ENCODE measurements at places on chromosomes 6 and 20.

- DNase-seq, result peak; percentile 81
Measured at GRCh38 chr6:33450434-33450833, 3.9 kb upstream of the ZBTB9 start.

DNA sequence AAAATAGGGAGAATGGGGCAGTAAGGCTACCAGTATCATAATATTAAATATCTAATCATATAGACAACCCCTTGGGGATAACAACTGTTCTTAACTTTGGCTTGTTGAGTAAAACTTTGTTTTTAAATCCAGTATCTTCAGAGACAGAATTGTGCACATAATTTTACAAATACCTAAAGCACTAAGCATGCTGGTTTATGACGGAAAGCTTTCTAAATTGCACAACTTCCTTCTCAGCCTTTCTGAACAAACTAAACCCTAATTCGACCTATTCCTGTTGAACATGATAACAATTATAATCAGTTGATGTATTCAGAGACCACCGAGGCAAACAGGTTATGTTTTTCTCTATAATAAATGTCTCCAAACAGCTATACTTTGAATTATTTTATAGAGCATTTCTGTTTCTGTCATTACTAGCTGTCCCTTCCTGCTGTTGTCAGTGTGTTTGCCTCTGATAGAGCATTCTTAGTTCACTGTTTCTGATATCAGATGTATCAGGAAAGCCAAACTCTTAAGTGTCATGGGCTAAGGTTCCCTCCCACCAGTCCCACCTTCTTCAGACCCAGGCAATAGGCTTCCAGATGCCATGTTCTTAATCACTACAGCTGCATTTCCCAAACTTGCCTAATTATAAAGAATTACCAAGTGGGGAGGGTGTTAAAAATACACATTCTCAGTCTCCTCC lies 8.7 kb downstream of the ZHX3 start:
- DNase-seq, result peak; percentile 27

DNA sequence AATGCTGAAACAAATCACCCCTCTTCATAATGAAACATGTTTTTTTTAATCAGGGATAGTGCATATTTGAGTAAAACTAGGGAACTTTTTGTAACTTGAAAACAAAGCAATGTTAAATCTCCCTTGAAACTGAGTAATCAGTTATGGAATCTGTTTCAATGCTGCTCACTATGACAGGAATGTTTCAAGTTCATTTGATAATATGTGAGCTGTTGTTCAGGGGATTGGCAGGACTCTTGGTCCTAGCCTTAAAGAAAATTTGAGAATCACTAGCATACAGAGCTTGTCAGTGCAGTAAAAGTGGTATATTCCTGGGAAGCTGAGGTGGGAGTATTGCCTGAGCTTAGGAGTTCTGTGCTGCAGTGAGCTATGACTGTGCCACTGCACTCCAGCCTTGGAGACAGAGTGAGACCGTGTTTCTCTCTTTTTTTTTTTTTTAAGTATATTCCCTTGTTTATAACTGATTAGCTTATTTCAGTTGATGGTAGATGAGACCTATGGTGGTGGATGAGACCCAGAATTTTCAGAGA lies 21.6 kb upstream of the CALHM6 start:
- no peak for DNase-seq

GRCh38 chr6:45423111-45423823 lies 45.5 kb upstream of the SUPT3H start:
- no peak for DNase-seq

DNA sequence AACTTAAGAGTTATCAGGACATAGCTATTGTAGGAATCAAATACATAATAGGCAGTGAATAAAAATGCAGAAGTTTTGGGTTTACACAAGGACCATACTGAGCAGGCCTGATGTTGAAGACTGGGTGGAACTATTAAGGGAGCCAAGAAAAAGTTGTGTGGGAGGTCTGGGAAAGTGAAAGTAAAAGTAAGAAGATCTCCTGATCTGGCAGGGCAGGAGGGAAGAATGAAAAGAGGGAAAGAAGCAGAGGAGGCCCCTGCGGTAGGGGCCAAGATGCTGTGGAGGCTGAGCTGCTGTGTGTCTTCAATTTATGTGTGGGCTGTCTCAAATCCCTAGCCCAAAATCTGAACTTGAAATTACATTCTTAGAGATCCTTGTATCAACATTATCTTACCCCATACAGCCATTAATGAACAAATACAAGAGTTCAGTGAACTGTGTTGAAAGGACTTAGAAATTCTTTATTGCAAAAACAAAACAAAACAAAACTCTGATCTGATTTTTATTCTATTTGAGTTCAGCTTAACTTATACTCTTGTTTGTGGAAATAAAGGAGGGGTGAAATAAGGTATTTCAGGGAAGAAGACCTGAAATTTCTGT lies 1183.8 kb downstream of the HACE1 start:
- DNase-seq, result no peak

- DNase-seq, result peak; percentile 4
Measured at GRCh38 chr6:140572129-140572528, 1197.7 kb upstream of the CITED2 start.

DNA sequence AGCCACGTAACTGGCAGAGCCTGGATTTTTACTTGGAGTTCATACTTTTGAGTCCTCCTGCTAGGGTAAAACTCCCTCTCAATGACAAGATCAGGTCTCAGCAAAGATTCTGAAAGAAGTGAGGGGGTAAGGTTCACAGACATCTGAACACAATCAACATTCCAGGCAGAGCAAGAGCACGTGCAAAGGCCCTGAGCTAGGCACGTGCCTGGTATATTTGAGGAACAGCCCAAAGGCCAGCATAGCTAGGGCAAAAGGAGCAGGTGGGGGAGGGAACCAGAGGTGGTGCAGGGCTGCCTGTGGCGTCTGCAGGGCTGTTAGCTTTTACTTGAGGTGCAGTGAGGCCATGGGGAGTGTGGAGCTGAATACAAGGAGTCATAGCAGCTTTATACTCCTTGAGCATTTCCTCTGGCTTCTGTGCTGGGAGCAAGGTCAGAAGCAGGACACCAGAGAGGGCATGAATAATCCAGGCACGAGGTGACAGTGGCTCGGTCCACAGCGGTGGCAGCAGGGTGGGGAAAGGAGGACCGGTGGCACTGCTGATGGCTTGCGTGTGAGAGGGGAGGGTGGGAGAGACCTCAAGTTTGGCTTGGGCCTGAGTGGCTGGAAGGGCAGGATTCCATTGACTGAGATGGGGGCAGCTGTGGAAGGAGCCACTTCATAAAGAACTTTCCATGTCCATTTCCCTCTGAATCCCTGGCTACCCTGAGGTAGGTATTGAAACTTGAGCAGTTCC lies 57.0 kb downstream of the DLGAP4 start:
- DNase-seq, result no peak

- no peak for DNase-seq
Measured at GRCh38 chr6:79842376-79843040, 104.8 kb downstream of the ELOVL4 start.

GRCh38 chr6:73236144-73236750 lies 11.0 kb upstream of the KHDC1L start:
- DNase-seq, result no peak

- DNase-seq, result no peak
Measured at GRCh38 chr6:132400883-132401617, at the start of gene MOXD1. Gene MOXD1, minus strand, starts transcription at chr6:132401475. Its CDS starts 49 bp downstream, at chr6:132401426.

GRCh38 chr20:61502433-61502832 lies 250.4 kb downstream of the CDH4 start:
- DNase-seq, result no peak

DNA sequence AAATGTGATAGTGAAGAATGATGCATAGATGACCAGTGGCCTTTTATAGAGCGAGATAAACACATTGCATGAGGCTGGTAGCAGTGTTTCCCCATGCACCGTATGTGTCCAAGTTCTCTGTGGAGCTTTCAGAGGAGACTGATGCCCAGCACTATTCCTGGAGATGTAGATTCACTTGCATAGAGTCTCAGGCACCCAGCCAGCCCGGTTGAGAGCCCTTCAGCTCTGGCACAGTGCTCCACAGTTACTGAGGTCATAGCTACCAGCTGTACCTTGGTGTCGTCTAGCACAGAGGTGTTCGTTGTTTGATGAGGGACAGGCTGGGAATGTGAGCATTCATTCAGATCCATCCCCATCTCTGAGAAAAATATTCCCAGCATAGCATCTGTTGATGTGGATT lies 328.9 kb downstream of the FARS2 start:
- no peak for DNase-seq

DNA sequence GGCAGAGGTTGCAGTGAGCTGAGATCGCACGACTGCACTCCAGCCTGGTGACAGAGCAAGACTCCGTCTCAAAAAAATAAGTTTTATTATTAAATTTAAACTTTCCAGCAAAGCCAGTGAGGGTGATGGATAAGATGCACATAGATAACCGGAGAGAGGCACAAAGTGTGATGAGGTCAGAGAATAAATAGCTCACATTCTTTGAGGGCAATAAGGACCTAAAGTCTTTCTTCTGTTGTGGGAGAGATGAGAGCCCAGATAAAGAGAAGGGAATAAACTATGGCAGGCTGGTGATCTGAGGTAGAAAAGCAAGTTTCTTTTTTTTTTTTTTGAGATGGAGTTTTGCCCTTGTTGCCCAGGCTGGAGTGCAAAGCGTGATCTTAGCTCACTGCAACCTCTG lies 20.6 kb upstream of the EZR start:
- DNase-seq, result no peak

DNA sequence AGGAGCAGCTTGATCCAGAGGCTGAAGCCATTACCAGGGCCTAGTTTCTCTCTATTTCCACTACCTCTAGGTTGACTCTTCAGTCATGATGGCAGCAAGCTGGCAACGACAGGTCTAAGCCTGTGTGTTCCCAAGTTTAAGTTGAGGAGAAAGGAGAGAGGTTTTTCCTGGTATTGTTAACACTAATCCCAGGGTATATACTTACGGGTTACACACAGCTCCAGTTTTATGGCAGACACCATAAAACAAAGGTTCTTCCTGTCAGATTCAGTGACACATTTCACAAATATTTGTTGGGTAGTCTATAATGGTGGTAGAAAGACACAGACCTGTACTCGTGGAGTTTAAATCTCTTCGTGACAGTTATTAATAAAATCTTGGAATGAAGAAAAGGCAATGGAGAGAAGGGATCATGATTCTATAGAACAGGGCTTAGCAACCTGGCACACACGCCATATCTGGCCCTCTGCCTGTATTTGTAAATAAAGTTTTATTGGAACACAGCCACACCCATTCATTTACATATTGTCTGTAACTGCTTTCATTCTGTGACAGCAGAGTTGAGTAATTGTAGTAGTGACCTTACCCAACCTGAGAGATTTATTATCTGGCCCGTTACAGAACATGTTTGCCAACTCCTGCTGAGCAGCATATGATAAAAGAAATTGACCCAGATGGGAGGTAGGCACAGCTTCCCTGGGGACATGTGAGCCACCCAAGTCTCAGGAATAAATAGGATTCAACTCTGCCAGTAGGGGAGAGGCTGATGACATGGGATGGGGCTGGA lies 323.3 kb downstream of the CDH4 start:
- DNase-seq, result no peak

DNA sequence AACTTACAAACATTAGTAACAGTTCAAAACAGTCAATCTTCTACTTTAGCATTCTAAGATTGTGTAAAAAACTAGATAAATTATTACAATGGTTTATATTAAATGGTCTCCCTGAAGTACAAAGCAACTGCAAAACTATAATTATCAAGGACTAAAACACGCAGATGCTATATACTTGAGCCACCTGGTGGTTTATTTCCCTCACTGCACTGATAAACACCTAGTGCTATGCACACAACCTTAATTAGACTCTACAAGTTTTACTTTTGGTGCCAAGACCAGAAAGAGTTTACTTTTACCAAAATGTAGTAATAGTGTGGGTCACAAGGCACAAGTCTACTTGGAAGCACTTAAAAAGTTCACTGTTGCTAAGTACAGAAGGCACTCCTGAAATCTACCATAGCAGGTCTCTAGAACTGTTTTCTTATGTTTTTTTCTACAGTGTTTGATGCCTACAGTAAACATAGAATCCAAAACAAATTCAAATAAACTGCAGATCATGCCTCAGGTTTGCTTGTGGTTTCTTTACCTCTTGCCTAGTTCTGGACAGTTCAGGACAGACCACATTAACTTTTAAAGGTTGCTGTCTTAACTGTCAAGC lies 49.2 kb downstream of the GMDS start:
- peak; percentile 57 for DNase-seq

DNA sequence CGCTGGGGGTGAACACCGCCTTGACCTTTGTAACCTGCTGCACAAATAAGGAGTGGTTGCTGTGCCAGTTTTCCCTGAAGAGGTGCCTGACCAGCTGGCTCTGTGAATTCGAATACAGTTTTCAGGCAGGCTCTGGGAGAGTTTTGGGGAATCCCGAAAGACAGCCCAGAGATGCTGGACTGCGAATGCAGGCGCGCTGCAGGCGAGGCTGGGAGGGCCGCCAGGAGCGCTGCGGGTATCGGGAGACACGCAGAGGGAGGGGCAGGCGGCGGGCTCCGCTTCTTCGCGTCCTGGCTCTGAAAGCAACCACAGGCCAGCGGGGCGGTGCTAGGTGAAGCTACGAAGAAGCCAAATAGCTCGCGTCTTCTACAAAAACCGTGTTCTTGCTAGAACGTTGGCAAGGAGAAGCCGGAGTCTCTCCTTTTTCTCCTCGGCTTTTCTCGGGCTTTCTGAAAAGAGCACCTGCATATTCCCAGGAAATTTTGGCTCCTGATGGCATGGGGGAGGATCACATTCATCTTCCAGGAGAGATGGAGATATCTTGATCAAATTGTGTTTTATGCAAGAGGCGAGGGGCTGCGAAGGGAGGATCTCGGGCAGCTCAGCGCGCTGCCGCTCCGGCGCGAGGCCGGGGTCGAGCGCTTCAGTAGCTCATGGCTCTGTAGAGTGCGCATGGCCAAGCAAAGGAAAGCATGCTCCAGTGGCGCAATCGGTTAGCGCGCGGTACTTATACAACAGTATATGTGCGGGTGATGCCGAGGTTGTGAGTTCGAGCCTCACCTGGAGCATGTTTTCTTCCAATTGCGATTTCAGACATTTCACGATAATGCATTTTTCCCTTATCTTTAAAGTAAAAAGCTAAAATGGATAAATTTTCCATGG lies 158.1 kb upstream of the ZNF184 start:
- DNase-seq, result no peak

- no peak for DNase-seq
Measured at GRCh38 chr6:104829183-104829958, 30.3 kb downstream of the HACE1 start.

DNA sequence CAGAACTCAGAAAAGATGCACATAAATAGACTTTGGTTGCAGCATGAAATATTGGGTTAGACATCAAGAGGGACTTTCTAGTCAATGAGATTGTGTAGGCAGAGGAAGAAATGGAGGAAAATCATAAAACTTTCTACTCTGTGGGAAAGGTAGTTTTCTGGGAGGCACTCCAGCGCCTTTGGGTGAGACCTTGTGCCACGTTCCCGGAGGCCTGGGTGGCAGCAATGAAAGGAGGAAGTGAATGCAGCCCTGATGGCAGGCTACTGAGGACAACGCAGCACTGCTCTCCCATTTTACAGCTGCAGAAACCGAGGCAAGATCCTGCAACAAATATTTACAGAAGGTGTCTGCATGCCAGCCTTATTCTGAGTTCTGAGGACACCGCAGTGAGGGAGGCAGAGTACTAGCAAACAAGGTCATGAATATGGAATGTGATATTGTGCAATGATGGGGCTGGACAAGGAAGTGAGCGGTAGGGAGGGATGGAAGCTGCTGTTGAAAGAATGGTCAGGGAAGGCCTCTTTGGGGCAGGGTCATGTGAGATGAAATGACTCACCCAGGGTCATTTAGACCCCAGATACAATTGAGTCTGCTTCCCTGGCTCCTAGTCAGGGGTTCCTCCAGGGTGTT lies 159.1 kb downstream of the TFAP2C start:
- no peak for DNase-seq
